ENCODE measurements at places on chromosomes 5 and 9.

DNA sequence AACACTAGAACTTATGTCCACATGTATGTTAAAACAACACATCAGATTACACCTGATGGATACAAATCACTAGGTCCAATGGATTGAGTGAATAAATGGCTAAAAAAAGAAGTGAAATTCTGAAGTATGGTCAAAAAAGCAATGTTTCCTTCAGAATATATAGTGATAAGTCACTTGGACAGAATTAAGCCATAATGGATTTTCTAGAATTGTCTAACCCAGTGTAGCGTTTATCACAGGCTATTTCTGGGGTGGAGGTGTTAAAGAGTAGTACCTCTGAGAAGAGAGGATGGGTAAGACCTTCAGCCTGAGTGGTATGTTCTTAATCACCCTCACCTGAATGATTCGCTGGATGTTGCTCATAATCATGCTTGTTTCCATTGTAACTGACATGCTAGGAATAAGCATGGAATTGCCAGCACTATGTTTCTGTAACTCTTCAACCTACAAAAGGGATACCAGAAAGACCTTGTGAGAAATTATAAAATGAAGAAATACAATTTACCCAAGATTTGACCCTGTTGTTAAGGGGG, 33.2 kb downstream of the SLC31A2 start:
- DNase-seq = no peak

DNA sequence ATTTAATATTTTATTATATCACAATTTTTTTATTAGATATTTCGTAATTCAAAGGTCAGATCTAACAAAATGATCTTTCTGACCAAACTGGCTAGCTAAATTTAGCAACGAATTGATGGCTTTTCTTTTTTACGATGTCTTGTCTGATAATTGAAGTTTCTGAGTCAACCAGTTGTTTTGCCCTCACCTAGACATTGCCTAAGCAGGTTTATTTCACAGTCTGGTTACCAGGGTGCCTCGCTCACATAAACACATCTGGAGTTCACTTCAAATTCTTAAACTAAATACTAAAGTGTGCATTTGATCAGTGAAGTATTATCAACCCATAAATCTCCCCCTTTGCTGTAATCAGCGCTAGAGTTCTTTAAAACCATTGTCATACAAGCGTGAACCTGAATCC, 448.3 kb downstream of the TLE4 start:
- no peak for DNase-seq

GRCh38 chr9:137299938-137300337, 2.1 kb downstream of the NRARP start:
- DNase-seq = no peak

DNA sequence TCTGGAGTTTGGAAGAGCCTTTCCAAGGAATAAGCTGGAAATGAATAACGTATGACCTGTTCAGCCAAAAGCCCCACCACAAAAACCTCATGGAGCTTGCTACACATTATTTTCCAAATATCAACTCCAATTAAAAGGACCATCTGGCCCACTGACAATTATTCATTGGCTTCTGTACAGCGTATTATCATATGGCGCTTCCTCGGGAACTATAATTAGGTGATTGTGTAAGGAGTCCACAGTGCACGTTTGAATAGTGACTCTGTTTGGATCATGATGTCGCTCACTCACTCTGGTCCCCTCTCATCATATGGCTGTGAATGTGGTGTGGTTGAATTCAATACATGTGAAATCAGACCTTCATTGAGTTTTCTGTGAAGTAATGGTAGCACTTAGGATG, 52.1 kb downstream of the GDNF start:
- no peak for DNase-seq

GRCh38 chr9:136343884-136344269, 16.5 kb downstream of the GPSM1 start:
- no peak for DNase-seq

DNA sequence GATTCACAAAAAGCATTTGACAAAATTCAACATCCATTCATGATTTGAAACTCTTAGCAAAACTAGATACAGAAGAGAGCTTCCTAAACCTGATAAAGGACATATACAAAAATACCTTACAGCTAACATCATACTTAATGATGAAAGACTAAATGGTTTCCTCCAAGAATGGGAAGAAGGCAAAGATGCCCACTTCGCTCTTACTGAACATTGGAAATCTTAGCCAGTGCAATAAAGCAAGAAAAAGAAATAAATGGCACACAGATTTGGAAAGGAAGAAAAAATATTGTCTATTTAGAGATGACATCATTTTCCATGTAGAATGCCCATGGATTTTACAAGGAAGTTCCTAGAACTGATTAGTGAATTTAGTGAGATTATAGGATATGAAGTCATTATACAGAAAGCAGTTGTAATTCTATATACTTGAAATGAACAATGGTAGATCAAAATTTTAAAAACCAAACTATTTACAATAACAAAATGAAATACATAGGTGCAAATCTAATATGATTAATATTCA, 64.4 kb downstream of the NAA35 start:
- no peak for DNase-seq

DNA sequence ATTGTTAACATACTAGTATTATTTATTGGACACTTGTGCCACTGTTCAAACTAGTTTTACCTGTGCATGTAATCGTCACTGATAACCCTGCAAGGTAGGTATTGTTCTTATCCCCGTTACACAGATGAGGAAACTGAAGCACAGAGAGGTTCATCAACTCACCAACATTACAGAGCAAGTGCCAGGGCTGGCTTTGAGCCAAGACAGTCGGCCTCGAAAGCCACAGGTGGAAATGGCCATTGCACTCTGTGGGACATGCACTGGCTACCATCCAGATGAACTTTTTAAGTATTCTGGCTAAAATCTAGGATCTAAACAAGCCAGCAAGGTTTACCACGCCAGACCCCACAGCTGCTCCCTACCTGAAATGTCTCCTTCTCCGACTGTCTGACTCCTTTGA, 57.9 kb downstream of the TEX10 start:
- DNase-seq = no peak

DNA sequence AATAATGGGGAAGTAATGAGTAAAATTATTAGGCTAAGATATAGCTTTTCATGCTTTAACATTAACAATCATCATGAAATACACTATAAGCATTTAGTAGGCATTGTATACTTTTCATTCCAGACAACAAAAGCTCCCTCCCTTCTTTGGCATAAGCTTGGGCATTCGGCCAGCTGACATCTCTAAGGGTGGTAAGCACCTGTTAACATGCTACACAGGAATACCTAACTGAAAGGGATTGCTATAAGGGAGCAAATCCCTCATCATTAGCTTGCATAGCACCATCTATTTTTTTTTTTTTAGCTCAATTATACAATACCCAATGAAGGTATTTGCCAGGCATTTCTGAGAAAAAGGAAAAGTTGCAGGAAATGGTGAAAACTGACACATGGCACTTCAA, 16.6 kb downstream of the STRBP start:
- DNase-seq = no peak

DNA sequence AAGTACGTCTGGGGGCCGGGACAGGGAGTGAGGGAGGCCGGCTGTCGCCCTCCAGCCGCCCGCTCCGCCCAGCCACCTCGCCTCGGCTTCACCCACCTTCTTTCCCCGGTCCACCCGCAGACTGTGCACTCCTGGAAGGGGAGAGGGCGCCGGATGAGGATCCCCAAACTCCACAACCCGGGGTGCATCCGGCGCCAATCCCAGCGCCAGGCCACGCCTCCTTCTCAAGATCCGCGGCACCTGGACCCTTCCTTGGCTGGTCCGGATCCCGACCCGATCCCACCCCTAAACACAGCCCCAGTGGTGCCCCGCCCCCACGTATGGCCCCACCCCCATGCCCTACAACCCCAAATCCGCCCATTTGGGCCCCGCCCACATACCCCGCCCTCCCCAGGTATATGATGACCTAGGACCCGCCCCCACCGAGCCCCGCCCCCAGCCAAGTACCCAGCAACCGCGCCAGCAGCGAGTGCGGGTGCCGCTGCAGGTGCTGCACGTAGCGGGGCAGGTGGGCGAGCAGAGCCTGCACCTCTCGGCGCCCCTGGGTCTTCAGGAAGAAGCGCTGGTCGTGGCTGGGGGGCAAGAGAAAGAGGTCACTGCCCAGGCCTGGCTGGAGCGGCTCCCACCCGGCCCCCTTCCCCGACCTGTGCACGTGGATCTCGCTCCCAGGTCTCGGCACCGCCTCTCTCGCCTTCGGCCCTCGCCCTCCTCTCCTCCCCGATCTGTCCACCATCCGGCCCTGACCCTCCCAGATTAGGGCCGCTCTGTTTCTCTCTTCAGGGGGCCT, 3.2 kb downstream of the PIP5KL1 start:
- no peak for DNase-seq

- no peak for DNase-seq
These were observed 16.2 kb downstream of the FNBP1 start for GRCh38 chr9:130026583-130027340.

GRCh38 chr5:59976342-59976741, 82.8 kb upstream of the PDE4D start:
- no peak for DNase-seq

DNA sequence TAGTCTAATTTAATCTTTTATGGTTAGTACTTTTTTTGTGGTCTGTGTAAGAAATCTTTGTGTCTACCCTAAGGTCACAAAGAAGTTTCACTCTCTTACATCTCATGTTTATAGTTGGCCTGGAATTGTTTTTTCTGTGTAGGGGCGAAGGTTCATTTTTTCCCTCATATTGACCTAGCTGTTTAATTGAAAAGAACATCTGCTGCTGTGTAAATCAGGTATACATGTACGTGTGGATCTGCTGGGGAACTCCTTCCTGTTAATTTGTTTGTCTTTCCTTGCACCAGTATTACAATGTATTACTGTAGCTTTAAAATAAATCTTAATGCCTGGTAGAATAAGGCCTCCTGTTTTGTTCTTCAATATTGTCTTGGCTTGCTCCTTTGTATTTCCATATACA, 37.8 kb downstream of the EXOSC2 start:
- DNase-seq = no peak
